ENCODE measurements at places on chromosomes 5 and 9. TPM values are rescaled to one million over a fixed set of nuclear protein-coding genes. Genes with fewer than 3 reads are reported as not detected.

Gene MLANA
- not detected for total RNA-seq

Gene DND1
- 2.1 TPM for total RNA-seq

Gene PCDHB7
- total RNA-seq = not detected

Gene PCDHGA10
- total RNA-seq = 0.30 TPM

Gene FUT7
- 4.6 TPM for total RNA-seq

DNA sequence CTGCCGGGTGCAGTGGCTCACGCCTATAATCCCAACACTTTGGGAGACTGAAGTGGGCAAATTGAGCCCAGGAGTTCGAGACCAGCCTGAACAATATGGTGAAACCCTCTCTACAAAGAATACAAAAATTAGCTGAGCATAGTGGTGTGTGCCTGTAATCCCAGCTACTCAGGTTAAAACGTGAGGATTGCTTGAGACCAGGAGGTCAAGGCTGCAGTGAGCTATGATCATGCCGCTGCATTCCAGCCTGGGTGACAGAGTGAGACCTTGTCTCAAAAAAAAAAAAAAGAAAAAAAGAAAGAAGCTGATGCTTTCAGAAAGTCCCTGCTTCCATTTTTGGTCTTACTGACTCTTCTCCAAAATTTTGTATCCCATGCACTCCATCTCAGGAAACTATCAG is 31.3 kb downstream of the SNAPC3 start:
- H3K27ac ChIP-seq = no peak overlapping the region
- DNase-seq = no peak
- no peak overlapping the region for H3K4me3 ChIP-seq
- H3K4me1 ChIP-seq = no peaks in the 10 kb centered on the region

- no peak overlapping the region for H3K27ac ChIP-seq
- H3K4me1 ChIP-seq = no peaks in the 10 kb centered on the region
- no peaks in the 10 kb centered on the region for H3K27me3 ChIP-seq
- no peak overlapping the region for H3K4me3 ChIP-seq
Measured at GRCh38 chr5:33713136-33713765, 178.5 kb downstream of the ADAMTS12 start.

DNA sequence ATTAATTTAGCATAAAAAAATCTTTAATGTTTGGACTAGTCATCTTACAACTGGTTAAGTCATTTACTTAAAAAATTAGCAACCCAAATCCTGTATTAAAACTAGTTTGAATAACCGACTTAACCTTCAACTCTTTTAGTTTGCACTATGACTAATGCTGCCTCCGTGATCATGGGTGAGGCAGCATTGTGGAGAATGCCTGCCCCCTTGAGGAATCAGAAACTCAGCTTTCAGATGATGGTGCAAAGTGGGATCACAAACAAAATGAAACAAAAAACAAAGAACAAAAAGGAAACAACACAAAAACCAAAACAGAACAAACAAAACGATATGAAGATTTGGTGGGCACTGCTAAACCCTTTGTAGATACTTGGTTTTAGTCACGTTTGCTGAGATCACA is 127.0 kb upstream of the PALM2AKAP2 start:
- no peaks in the 10 kb centered on the region for H3K4me1 ChIP-seq
- no peak for DNase-seq
- no peak overlapping the region for H3K27ac ChIP-seq
- no peaks in the 10 kb centered on the region for H3K27me3 ChIP-seq

DNA sequence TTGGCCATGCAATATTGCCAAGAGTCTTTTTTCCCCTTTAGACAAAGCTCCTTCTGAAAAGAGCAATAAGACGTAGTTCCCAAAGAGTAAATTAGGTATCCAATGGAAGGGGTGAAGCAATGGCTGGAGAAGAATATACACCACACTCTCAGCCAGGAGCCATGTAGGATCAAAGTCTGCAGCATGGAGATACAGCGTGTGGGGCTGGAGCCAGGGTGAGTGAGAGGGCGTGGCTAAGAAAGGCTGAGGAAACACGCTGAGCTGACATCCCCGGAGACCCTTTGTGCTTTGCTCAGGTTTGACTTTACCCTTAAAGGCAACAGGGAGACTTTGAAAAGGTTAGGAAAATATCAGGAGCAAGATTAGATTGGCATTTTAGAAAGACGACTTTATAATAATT is 87.1 kb upstream of the ELL2 start:
- no peak for DNase-seq
- no peaks in the 10 kb centered on the region for H3K27me3 ChIP-seq
- H3K27ac ChIP-seq = no peak overlapping the region
- no peak overlapping the region for H3K4me3 ChIP-seq

DNA sequence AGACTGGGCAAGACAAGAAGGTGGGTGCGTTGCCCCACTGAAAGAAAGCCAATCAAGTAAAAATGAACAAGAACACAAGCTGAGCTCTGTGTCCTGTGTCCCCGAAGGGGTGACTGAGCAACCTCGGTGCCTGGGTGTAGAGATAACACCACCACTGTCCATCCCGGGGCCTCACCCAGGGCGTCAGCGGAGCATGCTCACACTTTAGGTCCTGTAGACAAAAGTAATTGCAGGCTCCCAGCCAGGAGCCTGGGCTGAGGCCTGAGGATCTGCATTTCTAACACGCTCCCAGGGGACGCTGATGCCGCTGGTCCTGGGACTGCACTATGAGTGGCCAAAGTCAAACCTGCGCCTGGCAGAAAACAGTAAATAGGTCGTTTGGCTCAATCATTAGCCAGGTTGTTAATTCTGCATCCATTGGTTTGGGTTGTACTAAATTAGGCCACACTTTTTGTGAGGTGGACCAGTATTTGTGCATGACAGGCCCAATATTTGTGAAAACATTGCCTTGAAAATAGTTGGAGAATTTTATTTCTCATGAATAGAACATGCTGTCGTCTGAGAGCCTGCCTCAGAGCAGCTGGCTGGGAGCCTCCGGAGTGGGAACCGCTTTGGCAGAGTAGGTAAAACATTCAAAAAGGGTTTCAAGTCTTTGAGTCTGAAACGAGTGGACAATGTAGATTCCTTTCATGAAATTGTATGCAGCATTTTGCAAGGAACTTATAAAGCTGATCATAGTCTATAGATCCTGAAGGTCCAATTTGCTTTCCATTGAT is 38.3 kb downstream of the ANKRD33B start:
- H3K4me3 ChIP-seq = no peak overlapping the region
- H3K4me1 ChIP-seq = peaks cover 3% of the 10 kb centered on the region
- H3K36me3 ChIP-seq = no peaks in the 10 kb centered on the region
- H3K27ac ChIP-seq = no peak overlapping the region
- H3K27me3 ChIP-seq = no peaks in the 10 kb centered on the region
- DNase-seq = no peak

DNA sequence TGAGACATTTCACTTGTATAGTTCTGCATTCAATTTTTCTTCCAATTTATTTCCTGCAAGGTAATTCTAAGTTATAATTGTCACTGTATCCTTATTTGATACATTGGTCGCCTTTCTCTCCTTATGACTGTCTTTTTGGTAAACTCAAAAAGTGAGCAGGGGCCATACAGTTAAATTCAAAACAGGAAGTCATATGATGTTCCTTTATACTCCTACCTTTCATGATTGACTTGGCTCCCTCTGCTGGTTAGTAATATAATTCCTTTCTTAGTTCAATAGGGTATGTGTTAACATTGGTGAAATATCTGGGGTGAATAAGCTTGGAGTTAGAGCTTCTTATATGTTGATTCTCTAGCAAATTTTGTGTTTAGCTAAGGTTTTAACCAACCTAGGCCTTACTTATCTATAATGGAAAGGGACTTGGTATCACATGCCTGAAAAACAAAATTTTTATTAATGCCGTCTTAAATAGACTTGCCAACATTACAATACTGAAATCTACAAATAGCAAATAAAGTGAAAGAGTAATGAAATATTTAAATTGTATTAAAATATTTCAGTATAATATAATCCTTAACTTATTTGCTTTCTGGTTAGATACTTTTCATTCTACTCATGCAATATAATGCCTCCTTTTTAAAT is 6.0 kb upstream of the NIPBL start:
- no peak overlapping the region for H3K4me3 ChIP-seq
- no peaks in the 10 kb centered on the region for H3K27me3 ChIP-seq
- H3K36me3 ChIP-seq = no peaks in the 10 kb centered on the region
- peak; percentile 78 for DNase-seq
- H3K27ac ChIP-seq = no peak overlapping the region

- no peaks in the 10 kb centered on the region for H3K36me3 ChIP-seq
- H3K4me1 ChIP-seq = no peaks in the 10 kb centered on the region
- H3K4me3 ChIP-seq = no peak overlapping the region
- no peak overlapping the region for H3K27ac ChIP-seq
Measured at GRCh38 chr5:62144401-62145022, 161.5 kb upstream of the KIF2A start.

DNA sequence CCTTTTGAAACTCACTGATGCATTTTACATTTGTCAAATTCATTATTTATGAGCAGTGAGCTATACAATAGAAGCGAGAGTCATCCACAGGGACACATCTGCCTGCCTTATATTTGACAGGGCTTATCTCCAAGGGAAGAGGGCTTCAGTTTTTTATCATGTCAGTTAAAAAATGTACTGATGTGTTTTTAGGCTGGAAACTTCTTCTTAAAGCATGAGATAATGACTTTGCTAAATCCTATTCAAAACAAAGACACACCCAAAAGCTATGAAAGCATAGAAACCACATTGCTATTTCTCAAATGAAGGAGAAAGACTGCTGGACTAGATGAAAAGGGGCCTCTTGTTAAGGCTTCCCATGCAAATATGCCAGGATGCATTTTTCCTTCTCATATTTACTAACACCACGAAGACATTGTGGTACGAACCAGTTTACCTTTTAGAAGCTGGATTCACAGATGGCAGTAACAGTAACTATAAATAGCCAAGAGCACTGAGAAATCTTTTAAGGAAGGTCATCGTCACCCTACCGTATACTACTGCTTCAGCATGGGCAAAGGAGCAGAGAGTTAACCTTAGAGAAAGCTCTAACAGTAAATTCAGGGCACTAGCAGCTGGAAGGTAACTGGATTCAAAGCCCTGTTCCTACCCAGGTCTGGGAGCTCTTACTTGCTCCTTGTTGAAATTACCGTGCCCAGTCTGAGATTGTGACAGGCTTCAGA is 86.3 kb upstream of the IFNK start:
- no peaks in the 10 kb centered on the region for H3K36me3 ChIP-seq
- no peak overlapping the region for H3K27ac ChIP-seq
- no peaks in the 10 kb centered on the region for H3K27me3 ChIP-seq
- DNase-seq = no peak

DNA sequence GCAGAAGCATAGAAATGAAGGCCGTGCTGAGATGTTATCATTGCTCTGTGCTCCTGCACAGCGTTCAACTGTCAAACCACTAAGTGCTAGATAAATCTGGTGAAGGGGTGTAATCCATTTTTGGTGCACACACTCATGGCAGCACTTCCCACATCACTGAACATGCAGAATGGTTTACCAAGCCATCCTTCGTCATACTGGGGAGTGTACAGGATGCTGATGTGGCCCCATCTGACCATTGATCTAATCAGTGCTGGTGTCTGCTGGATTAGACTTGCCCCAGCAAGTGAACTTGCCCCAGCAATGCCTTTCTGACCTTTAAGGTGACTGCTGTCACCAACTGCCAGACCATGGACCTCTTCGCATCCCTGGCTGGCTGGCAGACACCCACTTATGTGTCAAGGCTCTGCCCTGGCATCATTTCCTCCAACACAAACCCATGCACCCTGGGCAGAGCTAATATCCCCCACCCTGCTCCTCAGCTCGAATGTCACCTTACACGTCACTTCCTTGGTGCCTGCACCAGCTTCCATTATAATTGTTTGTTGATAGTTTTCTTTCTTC is 4.2 kb upstream of the SEMA4D start:
- H3K36me3 ChIP-seq = no peaks in the 10 kb centered on the region
- peak overlapping the region; percentile 21 for H3K4me3 ChIP-seq
- H3K27ac ChIP-seq = peak overlapping the region; percentile 65
- peak; percentile 65 for DNase-seq

GRCh38 chr9:127585161-127585819 is 26.8 kb upstream of the STXBP1 start:
- no peaks in the 10 kb centered on the region for H3K36me3 ChIP-seq
- no peak overlapping the region for H3K4me3 ChIP-seq
- no peak overlapping the region for H3K27ac ChIP-seq
- no peak for DNase-seq
- H3K27me3 ChIP-seq = no peaks in the 10 kb centered on the region

Measured in naive thymus-derived CD4-positive, alpha-beta T cell (primary cell).